ENCODE measurements at places on chromosomes 4 and X.

- no peak for DNase-seq
These were observed 114.9 kb downstream of the VSIG4 start for GRCh38 chrX:65925005-65925404.

- no peak for DNase-seq
These were observed 5.7 kb upstream of the ZNF518B start for GRCh38 chr4:10462876-10463275.

- no peak for DNase-seq
These were observed 324.6 kb upstream of the MAGEB2 start for GRCh38 chrX:29890646-29891200.

DNA sequence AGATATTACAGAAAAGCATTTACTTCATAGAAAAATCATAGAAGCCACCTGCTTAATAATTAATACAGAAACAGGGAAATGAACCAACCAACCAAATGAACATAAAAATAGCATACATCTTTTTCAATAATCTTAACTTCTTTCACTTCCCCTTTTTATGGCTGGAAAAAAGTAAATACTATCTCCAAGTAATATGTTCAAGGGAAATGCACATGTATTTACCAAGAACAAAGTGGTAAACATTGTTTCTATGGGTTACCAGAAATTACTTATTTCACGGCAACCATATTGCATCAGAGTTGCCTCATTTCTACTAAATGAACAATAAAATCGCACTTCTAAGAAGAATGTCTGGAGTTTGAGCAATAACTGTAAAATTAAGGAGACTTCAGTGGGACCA lies 321.3 kb downstream of the TMA16 start:
- no peak for DNase-seq

GRCh38 chr4:5976431-5976830 lies 41.8 kb downstream of the C4orf50 start:
- peak; percentile 49 for DNase-seq
